ENCODE measurements at places on chromosomes 1 and 21.

DNA sequence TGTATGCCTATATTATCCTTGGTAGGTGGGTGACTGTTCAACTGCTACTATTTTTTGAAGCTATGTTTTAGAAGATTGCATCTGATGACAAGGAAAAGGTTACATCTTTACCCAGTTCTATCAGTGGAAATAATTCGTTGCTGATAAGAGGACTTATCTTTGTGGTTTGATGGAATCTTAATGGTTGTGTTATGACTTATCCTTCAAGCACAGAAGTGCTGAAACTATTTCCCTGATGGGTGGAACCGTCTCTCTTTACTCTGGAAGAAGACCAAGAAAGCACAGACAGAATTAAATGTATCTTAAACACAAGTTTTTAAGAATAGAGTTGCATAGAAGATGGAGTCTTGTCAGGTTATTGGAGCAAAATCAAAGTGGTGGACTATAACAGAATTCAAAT, 437.7 kb upstream of the KAZN start:
- no peak for DNase-seq

DNA sequence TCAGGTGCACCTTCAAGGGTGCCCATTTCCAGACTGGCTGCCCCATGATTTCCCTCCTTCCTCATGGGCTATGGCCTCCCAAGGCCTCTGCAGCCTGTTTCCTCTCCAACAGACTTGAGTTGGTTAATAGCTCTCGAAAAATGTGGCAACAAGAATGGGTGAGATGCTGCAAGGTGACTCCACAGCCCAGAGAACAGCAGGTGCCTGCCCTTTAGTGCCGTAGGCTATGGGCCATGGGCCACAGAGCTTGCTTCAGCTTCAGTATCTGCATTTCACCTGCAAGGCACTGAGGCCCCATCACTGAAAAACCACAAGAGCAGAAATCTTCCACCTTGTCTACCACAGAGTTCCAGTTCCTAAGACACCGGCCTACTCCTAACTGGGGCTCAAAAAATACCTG, 122.0 kb downstream of the ETS2 start:
- DNase-seq: no peak

- DNase-seq: no peak
Observed at GRCh38 chr1:91057784-91058183, 35.9 kb upstream of the ZNF644 start.

DNA sequence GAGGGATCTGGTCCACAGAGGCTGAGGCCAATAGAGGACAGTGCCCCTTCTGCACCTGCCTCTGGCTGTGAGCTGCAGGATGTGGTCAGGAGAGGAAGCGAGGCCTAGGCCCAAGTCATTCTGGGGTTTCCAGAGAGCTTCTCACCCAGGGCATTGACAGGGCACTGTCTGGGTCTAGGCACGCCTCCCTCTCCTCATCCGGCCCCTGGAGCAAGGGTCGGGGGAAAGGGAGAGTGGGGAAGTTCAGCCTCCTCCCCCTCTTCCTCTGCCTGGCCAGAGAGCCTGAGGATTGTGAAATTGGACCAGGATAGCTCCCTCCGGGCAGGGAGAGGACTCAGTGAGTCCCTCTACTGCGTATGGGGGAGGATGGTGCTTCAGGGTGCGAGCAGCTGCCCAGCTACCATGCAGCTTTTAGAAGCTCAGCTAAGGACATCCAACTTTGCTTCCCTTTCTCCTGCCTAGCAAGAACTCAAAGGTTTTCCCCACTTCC, 6.3 kb upstream of the INAVA start:
- no peak for DNase-seq

DNA sequence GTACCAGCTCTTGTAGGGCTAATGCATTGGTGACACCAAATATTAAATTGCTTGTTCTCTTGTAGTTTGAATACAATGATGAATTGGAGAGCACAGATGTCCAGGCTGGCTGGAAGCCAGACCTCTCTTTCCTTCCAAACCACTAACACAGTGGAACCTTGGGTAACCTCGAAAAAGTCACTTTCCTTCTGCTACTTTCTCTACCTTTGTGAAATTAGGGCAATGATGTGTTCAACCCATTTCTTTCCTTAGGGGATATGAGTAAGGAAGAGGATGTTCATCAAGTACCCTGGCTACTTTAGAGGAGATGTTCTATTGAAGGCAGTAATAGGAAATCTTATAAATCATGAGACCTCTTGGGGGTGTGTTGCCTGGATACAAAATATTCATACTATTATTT, 55.7 kb downstream of the XCL2 start:
- no peak for DNase-seq

DNA sequence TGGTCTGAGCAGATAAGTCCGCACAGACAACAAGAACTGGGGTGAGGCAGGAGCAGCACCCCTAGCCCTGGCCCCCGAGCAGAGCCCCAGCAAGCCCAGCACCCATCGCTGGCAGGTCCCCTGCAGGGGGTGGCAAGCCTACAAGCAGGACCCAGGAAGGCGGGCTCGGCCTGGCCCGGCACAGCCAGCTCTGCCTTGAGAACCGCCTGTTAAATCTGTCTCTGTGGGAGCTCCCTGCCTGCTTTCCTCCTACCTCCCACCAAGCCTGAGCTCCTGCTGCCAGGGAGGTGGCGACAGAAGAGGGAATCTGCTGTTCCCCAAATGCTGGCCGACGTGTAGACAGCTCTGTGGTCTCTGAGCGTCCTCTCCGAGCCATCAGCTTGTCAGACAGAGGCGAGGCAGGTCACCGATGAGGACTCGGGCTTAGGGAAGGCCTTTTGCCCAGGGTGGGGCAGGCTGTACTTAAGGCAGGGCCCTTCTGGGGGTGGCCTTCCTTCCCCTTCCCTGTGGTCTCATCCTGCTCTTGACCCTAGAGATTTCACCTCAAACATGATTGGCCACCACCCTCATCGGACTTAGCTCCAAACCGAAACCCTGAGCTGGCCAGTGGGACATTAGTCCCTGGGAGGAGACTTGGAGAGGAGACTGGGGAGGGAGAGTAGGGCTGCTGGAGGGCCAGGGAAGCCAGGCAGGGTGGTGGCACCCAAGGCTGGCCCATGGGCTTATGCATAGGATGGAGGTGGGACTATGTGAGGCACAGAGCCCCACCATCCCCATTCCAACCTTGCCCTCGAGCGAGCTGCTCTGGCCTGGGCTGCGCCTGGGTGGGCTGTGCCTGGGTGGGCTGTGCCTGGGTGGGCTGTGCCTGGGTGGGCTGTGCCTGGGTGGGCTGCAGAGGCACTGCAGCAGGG, 7.7 kb downstream of the SELENON start:
- DNase-seq: no peak

DNA sequence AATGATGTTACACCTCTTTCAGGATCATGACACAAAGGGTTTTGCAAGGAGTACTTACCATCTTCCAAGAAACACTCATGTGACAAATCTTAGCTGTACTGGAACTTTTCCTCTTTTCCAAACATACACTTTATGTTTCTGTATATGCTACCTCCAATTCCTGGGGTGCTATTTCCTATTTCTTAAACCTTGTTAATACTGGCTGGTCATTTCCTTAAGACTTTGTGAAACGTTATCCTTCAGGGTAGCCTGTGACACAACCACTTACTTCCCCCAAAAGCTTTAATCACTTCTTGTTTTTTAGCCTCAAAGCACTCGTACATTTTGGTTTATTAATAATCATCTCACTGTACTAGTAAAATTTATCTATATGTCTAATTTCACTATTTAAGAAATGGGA, 39.4 kb downstream of the OR10Z1 start:
- DNase-seq: no peak

GRCh38 chr1:65717815-65718454, 74.8 kb upstream of the PDE4B start:
- no peak for DNase-seq

DNA sequence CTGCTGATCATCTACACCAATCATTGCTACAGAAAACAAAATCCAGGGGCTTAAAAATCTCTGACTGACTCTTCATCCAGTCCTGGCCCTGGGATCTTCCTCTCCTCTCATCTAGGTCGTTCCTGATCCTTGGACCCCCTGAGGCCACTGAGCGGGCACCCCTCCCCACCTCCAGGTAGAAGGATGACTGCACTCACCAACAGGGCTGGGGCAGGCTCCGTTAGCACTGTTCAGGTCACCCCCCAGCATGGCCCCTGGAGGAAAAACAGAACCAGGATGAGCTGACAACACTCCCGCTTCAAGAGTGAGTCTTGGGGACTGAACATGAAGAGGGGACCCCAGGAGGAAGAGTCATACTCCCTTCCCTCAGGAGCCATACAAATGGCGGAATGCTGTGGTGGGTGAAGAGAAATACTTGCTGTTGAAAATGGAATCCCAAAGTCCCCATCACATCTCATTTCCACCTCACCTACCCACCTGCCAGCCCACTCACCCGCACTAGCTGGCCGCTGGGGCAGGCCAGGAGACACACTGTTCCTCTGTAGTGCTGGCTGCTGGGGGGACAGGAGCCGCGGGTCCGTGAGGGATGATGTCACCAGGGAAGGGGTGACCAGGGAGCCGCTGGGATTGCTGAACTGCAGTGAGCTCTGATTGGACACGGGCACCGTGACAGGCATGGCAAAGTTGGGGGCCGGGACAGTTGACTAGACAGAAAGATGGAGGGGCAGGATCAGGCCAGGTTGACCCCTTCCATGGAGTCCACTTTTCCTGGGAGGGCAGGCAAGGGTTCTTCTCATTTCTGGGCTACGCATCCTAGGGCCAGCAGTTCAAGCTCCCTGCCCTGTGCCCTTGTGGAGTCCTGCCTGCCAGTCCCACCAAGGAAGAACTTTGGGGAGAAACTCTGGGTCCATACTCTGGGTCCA, 21.2 kb downstream of the MEF2D start:
- DNase-seq: no peak

GRCh38 chr1:199308349-199308846, 669.6 kb downstream of the PTPRC start:
- no peak for DNase-seq

DNA sequence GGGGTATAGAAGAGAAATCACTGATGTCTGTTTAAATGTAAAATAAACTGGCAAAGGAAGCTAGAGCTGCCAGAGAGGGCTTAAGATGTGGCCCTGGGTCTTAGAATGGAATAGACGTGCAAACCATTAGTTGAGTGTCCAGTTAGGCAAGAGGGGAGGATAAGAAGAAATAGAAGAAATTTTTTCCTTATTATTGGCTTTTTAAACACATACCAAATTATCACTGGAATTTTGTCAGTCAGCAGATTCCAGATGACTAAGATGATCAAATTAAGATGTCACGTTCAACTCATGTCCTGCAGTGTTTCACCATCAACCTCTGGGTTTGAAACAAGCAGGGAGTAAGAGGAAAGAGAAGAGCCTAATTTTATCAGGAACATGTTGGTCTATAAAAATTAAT, 71.6 kb upstream of the C1orf21 start:
- DNase-seq: no peak
